Stimulated activated CD8-positive, alpha-beta memory T cell treated with anti-CD3 and anti-CD28 coated beads, Interleukin-4, amount 100 ng/mL, for 4 hours (primary cell): ENCODE measurements at places on chromosomes 16 and 17.

- DNase-seq = no peak
Measured at GRCh38 chr16:5895137-5895536, 797.5 kb upstream of the EEF2KMT start.

- DNase-seq = no peak
Measured at GRCh38 chr17:1039511-1040215, 42.7 kb downstream of the TIMM22 start.

DNA sequence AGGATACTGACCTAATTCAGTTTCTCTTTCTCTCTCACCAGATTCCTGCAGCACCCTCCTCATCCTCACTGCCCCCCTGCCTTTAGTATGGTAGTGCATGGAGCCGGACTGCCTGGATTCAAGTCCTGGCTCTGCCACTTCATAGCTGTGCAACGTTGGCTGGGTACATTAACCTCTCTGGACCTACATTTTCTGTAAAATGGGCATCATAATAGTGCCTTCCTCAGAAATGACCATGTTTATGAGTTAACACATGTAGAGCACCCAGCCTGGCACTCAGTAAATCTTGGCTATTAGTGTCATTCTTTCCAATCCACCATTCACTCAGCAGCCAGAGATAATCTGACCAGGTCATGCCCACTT lies 7.3 kb downstream of the UNC119 start:
- no peak for DNase-seq

DNA sequence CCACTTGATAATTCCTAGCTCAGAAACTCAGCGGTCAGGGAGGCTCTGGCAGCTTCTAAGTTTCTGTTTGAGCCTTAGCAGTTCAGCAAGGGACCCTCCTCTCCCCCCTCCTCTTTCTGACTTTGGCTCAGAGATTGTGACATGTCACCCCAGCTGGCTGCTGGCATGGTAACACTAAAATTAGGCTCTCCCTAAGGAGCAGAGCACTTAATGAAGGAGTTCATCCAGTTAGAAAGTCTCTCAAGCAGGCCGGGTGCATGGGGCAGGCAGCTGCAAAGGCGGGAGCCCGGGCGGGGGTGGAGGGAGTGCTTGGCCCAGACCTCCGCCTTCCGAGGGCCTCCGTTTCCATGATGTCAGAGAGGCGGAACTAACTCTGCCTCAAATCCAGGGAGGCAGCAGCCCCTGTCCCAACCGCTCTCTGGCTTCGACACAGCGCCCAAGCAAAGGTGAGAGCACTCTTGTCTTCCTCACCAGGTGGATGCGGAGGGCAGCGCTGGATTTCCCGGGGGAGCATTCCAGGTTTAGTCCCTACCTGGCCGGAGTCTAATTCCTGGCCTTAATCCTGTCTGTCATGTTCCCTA lies 128.0 kb upstream of the PLCG2 start:
- DNase-seq = no peak

DNA sequence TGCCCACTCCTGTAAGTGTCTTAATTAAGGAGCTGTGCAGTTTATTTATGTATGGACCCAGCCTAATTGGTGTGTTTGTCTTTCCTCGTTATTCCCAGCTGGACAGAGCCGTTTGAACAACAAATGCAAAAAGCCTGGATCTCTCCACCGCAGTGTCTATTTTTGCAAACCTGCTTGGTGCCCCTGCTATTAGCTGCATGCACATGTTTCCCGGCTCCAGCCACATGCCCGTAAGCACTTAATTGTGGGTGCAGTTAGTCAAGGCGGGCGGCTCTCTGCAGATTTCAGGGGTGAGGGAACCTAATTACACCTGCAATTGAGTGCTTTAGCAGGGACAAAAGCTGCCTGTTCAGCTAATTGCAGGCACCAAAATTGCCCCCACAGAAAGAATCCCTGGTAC lies 74.0 kb upstream of the GSE1 start:
- DNase-seq = no peak

DNA sequence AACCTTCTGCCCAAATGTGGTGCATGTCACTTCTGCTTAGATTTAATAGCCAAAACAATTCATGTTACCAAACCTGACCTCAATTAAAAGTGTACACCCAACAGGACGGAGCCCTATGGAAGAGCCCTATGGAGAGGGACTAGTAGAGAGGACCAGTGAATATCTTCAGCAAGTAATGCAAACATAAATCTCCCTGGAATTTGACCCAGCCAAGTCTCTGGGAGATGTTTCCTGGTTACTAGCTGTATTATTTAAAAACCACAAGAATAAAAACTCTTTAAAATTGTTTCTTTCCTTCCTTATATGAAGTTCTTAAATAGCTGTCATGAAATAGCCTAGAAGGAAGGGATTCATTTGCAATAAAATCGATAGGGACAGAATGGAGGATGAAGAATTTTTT lies 255.8 kb downstream of the CDH11 start:
- no peak for DNase-seq

- no peak for DNase-seq
Measured at GRCh38 chr17:17605729-17606088, 14.2 kb upstream of the PEMT start.

GRCh38 chr16:85146922-85147651 lies 34.8 kb upstream of the CIBAR2 start:
- DNase-seq = no peak

DNA sequence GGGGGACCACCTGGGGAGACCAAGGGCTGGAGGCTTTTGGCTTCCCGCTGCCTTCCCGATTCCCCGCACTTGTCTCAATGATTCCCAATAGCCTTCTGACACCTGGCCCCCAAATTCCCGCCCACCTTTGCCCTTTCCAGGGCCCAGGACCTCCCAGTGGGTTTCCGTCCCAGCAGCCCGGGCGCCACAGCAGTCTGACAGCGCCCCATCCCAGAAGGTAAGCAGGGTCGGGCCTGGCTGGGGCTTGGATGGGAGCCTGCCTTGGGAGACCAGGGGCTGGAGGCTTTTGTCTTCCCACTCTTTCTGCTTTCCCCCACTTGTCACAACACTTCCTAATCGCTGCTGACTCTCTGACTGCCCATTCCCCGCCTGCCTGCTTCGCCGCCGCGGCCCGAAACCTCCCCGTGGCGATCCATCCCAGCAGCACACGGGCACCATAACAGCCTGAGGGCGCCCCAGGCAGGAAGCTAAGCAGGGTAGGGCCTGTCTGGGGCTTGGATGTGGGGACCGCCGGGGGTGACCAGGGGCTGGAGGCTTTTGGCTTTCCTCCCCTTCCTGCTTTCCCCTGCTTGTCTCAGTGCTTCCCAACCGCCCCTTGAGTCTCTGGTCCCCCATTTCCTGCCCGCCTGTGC lies 2289.3 kb downstream of the TP53TG3F start:
- DNase-seq = no peak

DNA sequence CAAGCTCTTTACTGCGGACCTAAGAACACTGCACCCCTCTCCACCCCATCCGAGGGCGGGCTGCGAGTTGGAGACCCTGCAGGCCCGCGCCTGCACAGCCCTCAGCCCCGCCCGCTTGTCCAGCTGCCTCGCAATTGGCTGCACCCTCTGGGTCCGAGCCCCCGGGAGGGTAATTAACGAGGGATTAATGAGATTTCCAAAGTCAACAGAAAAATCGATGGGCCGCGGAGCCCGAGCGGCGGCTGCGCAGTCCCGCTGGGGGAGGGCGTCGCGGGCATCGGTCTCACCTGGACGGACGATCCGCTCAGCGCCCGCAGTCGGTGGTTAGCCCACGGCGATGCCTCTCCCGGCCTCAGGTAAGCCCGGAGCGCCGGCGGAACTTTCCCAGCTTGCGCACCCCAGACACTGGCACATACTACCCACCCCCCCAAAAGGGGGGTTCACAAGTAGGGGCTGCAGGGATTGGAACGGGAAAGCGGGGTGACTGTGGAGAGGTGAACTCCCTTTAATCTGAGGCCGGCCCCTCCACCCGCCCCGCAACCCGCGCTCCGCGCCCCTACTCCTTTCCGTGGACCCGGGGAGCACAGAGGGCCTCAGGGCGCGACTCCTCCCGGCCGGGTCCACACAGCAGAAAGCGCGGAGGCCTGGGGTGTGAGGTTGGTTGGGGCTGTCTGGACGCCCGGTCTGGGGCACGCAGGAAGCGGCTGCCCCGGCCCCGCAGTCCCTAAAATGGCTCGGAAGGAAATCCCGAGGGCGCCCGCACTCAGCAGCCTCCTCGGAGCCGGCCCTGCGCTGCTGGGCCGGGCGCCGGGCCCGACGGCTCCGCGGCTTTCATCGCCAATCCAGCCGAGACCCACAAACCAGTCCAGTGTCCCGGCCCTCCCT lies at the start of gene OTOP3:
Gene OTOP3 (plus strand): TSS at position 314 of the 885 bp plus-strand sequence. CDS start 24 bp downstream, at position 338.
- no peak for DNase-seq

DNA sequence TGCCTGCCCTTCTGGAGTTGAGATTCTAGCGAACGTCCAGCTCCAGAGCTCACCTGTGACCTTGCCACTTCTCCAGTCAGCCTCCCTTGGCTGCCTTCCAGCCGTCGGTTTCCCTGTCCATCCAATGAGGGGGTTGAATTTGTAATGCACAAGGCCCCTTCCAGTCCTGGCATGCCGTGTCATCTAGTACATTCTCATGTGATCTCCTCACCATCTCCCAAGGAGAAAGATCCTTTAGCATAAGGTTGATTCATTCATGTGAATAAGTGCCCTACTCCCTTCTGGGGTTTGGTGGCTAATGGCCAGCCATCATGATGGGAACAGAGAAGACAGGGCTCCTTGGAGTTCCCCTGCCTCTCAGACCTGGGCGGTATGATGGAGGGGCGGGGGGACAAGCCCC lies 18.9 kb upstream of the ABCC3 start:
- DNase-seq = no peak

DNA sequence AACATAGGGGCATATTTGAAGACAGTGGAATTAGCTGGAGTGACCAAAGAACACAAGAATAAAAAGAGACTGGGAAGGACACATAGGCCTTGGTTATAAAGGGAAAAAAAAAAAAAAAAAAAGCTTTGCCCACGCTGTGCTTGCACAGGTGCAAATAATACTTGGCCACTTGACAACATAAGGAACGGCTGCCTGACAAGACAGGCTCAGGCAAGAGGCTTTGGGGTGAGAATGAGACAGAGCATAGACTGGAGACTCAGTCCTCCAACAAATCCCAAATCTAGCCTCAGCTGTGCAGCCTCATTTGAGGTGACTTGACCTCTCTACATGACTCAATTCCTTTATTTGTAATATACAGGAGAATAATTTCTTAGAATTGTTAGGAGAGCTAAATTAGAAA lies 332.8 kb upstream of the DYNLRB2 start:
- no peak for DNase-seq

GRCh38 chr16:70708366-70709246 lies 22.8 kb upstream of the MTSS2 start:
- no peak for DNase-seq

- DNase-seq = no peak
Measured at GRCh38 chr17:62611728-62612127, 15.7 kb upstream of the MRC2 start.

- no peak for DNase-seq
Measured at GRCh38 chr17:56326001-56326359, 172.7 kb downstream of the ANKFN1 start.

DNA sequence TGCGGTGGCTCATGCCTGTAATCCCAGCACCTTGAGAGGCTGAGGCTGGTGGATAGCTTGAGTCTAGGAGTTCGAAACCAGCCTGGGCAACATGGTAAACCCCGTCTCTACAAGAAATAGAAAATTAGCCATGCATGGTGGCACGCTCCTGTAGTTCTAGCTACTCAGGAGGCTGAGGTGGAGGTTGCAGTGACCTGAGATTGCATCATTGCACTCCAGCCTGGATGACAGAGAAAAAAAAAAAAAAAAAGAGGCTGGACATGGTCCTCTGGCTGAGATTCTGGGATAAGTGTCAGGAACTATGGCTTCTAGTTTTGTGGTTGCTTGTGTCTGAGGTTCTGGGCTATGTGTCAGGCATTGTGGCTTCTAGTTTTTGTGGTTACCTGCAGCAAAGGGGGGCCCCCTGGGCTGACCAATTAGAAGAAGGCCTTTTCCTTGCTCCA lies 7.0 kb downstream of the KSR1 start:
- DNase-seq = no peak

GRCh38 chr17:41806685-41807445 lies 4.9 kb downstream of the P3H4 start:
- no peak for DNase-seq

GRCh38 chr17:59964482-59965328 lies at the start of gene RNFT1:
RNFT1 (minus strand) TSS chr17:59964740; CDS start chr17:59964663, 77 bp downstream.
- DNase-seq = peak; percentile 89

- no peak for DNase-seq
Measured at GRCh38 chr17:82862737-82863382, 23.0 kb upstream of the ZNF750 start.

GRCh38 chr16:3059041-3059722 lies 6.3 kb upstream of the IL32 start:
- DNase-seq = peak; percentile 69
